LHCN-M2 (cell line): ENCODE measurements at places on chromosomes 3 and 15. TPM values are rescaled to one million over a fixed set of nuclear protein-coding genes. Genes with fewer than 3 reads are reported as not detected.

The TTLL13 gene
- total RNA-seq: not detected in 2 replicates

The TIPIN gene
- 19.6 and 23.2 TPM in 2 replicates for total RNA-seq

The DLL4 gene
- total RNA-seq: 0.13 and 0.17 TPM in 2 replicates

DNA sequence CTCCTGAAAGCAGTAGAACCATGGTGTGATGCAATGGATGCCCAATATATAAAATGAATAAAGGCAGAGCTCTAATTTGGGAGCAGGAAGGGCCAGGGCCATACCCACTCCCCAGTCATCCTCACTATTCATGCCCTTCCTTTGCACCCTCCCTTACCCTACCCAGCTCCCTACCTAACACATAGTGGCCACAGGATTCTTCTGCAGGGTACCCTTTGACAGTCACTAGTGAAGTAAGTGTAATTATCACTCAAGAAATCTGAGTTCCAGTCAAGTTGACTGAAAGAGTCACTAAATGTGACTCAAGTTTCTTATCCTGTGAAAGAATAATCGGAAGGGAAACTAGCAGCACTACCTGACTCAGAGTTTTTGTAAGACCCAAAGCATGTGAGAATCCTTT is 69.2 kb downstream of the RASA2 start:
- no peak for DNase-seq

DNA sequence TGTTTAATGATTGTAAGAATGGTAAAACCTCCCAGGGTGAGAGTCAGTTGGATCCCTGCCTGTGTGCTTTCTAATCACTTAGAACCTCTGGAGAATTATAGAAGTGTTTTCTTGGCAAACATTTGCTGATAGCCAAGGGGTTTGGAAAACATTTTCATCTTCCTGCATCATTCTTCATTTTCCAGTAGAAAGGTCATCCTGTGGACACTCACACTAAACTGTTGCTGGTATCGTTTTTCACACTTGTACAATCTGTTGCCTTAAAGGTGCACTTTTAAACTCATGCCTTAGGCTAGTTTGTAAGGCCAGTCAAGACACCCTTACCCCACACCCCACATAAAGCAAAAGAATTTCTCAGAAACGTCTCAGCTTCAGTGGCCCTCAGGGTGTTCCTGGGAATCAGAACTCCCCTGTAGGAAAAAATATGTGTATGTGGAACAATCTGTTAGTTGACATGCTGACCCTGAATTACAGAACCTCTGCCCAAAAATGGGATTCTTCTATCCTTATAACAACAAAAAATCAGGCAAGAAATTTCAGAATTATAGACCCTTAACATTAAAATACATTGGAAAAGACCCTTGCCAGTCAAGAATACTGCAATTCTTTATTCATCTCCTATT is 5.8 kb upstream of the PLD1 start:
- no peak for DNase-seq

GRCh38 chr3:162400697-162401096 is 904.1 kb downstream of the OTOL1 start:
- DNase-seq: peak; percentile 29

DNA sequence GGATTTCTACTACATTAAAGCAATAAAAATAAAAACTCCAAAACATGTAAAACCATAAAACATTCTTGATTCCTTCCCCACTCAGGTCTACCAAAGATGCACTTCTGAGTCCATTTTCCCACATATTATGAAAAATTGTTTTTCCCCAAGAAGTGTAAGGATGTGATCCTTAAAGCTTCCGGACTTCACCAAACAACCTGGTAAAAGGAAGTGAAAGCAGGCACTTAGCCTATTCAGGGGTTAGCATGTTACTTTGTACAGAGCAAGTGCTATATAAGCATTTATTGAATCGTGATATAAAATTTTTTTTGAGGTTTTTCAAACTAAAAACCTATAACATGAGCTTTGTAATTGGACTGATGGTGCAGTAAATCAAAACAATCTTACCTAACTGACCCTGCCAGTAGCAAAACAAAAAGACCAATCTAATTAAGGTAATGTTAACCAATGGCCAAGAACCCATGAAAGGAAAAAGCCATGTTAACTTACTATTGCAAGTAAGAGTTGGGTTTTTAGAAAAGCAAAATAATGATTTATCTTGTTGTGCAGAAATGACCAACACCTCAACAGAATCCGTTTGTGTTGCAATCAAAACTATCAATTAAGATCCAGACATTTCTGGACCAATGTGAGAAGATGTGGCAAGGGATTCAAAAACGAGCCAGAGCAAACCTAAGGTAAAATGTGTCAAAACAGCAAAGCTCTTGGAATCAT is 1.8 kb downstream of the SETD2 start:
- DNase-seq: no peak

GRCh38 chr15:92886042-92886537 is 14.0 kb upstream of the CHD2 start:
- no peak for DNase-seq
